Fibroblast of lung (primary cell): ENCODE measurements at places on chromosomes 12 and 14.

DNA sequence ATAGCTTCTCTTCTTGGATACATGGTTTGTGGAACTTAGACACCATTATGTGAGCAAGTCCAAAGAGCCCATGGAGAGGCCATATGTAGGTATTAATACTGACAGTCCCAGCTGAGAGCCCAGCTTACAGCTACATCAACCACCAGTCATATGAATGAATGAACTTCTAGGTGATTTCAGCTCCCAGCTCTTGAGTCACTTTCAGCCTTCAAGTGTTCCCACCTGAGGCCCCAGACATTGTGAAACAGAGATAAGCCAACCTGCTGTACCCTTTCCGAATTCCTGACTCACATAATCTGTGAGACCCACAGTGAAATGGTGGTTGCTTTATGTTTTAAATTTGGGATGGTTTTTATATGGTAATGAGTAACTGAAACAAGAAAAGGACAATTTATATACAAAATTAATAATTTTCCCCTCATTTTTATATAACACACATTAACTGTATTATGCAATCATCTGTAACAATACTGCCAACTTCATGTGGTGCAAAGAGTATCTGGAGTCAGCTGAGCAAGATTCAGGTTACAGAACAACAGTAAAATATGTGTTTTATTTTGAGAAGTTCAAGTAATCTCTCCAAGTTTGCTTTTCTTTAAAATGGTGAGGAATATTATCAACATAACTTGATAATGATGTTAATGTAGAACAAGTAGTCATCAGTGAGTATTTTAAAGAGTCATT lies 27.7 kb upstream of the FBXO33 start:
- DNase-seq: peak; percentile 35

GRCh38 chr14:77353469-77354141 lies 23.3 kb downstream of the TMED8 start:
- DNase-seq: no peak

DNA sequence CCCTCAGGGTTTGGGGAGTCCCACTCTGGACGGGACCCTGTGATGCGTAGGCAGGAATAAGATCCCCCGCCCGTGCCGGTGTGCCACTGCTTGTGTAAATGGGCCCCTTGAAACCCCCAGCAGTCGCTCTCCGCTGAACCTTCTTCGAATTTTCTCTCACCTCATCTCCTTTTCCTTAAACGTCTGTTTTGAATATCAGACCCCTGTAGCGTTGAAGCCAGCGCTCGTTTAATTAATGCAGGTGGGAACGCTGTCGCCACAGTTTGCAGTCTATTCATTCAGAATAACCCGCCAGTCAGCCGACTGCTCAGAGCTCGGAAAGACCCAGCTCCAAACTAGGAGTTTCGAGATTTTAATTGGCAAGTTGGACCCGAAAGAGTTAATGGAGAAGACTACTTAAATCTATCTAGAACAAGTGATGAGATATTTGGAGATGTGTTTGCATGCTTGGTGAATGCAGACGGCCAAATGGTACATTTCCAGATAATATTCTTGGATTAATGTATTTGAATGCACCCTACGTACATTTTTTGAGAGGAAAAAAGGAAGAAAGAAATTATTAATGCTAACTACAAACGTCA lies 739 bp upstream of the PPP2R5E start:
- no peak for DNase-seq

GRCh38 chr12:92871116-92871515 lies 58.0 kb downstream of the EEA1 start:
- DNase-seq: no peak

GRCh38 chr12:5094986-5095385 lies 51.3 kb downstream of the KCNA5 start:
- DNase-seq: no peak

DNA sequence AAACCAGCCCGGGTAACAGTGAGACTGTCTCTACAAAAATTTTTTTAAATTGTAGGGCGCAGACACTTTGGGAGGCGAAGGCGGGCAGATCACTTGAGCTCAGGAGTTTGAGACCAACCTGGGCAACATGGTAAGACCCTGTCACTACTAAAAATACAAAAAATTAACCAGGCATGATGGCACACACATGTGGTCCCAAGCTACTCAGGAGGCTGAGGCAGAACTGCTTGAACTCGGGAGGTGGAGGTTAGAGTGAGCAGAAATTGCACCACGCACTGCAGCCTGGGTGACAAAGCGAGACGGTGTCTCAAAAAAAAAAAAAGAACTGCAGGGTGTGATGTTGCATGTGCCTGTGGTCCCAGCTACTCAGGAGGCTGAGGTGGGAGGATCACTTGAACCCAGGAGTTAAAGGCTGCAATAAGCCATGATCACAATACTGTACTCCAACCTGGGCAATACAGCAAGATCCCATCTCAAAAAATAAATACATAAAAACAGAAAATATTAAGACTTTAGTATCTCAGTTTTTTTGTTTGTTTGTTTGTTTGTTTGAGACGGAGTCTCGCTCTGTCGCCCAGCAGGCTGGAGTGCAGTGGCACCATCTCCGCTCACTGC lies 16.9 kb downstream of the ATXN2 start:
- no peak for DNase-seq

DNA sequence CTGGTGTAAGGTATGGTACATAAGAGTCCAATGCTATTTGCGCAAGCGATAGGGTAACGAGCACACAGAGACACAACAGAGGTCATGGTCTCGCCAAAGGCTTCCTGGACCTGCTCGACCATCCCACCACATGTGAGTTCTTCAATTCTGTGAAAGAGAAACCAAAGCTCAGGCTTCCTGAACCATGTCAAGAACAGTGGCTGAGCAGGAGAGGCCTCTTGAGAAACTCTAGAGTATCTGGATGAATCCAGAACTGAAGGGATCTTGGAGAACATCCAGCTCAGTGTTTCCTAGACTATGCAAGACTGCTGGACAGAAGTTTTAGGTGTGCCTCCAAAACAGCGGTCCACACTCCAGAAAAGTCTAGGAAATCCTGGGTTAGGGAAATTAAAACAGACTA lies 114.5 kb downstream of the TRAFD1 start:
- DNase-seq: no peak

DNA sequence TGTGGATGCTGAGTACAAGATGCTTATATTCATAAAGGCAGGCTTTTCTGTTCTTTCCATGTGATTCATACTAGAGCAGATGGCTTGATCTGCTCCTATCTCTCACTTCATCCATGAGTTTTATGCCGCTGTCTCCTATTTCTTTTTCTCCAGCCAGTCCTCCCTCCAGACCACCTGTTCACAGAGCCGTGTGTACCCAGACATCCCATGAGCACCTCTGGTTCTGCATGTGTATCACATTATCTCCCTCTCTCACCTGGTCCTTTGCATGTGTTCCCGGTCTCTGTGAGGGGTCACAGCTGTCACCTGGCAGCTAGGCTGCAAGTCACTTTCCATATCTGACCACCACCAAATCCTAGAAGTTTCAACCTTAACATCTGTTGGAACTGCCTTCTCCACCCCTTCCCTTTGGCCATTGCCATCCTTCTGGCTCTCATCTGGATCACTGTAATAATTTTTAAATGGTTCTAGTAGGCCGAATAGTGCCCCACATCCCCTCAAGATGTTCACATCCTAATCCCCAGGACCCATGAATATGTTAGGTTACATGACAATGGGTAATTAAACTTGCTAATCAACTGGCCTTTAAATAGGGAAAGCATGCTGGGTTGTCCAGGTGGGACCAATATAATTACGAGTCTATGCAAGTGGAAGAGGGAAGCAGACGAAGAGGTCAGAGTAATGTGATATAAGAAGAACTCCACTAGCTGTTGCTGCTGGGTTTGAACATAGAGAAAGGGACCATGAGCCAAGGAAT lies 168.1 kb downstream of the SNAPC1 start:
- DNase-seq: no peak

DNA sequence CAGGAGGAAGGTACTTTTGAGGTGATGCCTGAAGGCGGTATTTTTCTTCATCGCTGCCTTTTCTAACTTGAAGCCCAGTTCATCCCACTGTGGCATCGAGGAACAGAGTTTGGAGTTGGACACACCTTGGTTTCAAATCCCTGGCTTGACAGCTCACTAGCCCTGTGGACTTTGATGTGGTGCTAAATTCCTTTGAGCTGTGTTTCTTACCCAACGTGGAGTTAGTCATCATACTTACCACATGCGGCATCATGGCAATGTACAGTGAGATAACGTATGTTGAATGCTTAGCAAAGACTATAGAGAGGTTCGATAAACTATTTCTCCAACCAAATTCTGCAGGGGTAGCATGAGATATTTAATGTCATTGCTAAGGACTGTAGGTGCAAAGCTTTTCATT lies 3.4 kb downstream of the PLEKHG3 start:
- DNase-seq: peak; percentile 60

DNA sequence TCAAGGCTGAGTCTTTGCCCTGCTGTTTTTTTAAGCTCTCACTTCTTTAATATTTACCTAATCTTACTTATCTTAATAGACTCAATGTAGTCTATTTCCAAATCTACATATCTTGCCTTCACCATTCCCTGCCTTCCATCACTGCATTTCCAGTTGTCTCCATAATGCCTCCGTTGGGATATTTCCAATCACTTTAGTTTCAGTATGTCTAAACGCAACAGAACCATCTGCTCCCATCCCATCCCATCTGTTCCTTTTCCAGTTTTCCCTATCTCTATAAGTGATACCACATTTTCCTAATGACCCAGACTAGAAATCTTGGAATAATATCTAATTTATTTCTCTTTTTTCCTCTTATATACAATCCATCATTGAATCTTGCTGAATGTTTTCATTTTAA lies 15.1 kb upstream of the CCDC198 start:
- DNase-seq: no peak

- peak; percentile 82 for DNase-seq
These were observed 20.2 kb downstream of the P2RX2 start for GRCh38 chr12:132638541-132639408.

- DNase-seq: no peak
These were observed 218.7 kb upstream of the EGLN3 start for GRCh38 chr14:34169561-34169960.

DNA sequence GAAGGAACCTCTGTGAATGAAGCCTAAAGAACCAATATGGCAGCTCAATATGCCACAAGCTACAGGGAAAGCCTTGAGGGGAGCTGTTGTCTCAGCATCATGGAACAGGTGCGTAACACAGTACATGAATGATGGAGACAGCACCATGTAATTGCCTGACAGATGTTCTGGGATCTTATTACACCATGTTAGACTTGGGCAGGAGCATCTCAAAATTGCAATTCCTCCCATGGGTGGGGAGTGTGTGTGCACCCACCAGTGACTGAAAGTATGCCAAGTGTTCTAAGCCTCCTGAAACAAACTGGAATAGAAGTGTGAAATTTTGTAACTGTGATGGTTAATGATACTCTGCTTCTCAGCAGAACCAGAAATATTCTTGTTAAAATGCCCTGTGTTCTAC lies 151.0 kb upstream of the SRRM4 start:
- no peak for DNase-seq

GRCh38 chr12:57514720-57515407 lies 5.5 kb downstream of the DDIT3 start:
- no peak for DNase-seq

DNA sequence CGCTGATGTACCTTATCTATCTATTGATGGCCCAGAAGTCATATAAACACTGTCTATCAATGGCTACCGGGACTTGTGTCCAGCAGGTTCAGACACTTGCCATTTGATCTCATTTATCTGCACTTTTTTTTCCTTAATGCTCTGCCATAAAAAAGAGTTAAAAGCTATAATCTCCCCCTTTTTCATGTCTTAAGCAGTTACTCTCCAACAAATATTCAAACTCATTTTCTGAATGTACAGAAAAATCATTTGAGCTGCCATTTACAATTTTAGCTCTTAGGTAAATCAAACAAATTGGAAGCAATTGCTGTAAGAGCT lies 101.4 kb downstream of the SLC8A3 start:
- no peak for DNase-seq

DNA sequence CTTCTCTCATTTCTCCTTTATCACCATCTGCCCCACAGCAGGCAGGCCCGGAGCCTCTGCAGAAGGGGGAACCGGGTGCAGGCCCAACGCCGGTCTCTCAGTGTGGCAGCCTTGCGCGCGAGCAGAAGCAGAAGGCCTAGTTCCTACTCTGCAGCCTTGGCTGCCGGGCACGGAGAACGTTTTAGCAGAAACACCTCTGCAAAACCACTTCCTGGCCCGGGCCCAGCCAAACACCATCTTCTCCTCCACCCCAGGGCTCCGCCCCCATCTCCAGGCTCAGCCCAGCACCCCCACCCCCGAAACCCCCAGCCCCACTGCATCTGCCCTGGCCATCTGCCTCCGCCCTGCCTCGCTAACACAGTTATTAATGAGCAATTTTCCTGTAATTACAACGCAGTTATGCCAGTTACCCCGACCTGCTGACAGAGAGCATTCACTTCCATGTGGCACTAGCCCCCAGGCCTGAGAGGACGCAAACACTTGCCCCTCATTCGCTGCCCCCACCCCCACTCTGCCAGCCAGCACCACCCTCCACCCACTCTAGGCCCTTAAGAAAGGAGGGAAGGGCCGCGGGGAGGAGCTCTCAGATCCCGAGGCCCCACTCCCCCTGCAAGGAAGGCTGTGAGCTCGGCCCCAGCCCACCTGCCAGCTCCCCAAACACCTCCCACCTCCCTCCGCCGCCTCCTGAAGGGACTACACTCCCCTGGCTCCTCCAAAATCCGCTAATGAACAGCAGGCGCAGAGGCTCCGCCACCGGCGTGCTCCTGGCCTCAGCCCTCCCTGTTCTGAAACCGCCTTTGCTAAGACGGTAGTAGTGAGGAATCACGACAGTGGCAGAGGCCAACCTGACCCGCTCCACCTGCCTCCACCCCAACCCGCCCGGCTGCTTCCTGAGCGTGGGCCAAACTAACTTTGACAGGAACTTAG lies 44.7 kb upstream of the FBRSL1 start:
- DNase-seq: no peak

- DNase-seq: peak; percentile 12
These were observed 43.7 kb downstream of the DDX11 start for GRCh38 chr12:31117203-31118011.

- DNase-seq: peak; percentile 62
These were observed 1064.1 kb upstream of the FLRT2 start for GRCh38 chr14:84465880-84466279.

DNA sequence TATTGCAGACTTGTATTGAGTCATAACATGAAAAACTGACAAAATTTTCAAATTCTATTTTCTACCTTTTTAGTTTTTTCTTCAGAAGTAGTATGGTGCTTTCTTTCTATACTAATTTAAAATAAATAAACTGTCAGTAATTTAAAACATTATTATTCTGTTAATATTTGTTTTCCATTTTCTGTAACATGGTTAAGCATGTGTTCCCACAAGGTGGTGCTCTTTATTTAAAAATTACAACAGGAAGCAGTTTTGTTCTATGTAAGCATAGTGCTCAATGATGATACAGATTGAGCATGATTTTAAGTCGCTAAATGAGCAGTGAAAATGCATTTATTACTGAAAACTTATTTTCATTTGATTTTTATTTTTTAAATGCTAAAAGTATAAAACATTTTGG lies 114.6 kb downstream of the PPFIA2 start:
- DNase-seq: peak; percentile 65

DNA sequence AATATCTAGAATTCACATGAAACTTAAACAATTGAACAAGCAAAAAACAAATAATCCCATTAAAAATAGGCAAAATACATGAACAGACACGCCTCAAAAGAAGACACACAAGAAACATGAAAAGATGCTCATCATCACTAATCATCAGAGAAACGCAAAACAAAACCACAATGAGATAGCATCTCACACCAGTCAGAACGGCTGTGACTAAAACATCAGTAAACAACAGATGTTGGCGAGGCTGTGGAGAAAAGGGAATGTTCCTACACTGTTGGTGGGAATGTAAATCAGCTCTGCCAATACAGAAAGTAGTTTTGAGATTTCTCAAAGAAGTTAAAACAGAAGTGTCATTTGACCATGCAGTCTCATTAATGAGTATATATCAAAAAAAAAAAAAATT lies 121.3 kb downstream of the PTPRO start:
- DNase-seq: no peak

GRCh38 chr12:65741656-65742017 lies 82.6 kb upstream of the HMGA2 start:
- peak; percentile 59 for DNase-seq
